ENCODE measurements at places on chromosomes 12 and 14. TPM values are rescaled to one million over a fixed set of nuclear protein-coding genes. Genes with fewer than 3 reads are reported as not detected.

Gene KRT75
- total RNA-seq = not detected

Gene ERP27
- not detected for total RNA-seq

Gene ARG2
- total RNA-seq = 1.8 TPM

Gene IL26
- total RNA-seq = not detected

Gene SETD1B
- total RNA-seq = 4.7 TPM

Gene HELB
- total RNA-seq = 3.3 TPM

Gene TAS2R19
- 5.5 TPM for total RNA-seq

Gene PTGDR
- total RNA-seq = 0.20 TPM

Gene TROAP
- 18.8 TPM for total RNA-seq

Gene TAS2R14
- total RNA-seq = 3.7 TPM

Gene PMEL
- total RNA-seq = 0.78 TPM

Gene ESR2
- not detected for total RNA-seq

Gene GCN1
- total RNA-seq = 153 TPM

Gene SPATA7
- total RNA-seq = 16.9 TPM

Gene SLC5A8
- not detected for total RNA-seq

Gene HOMEZ
- 7.7 TPM for total RNA-seq

Gene ABHD4
- total RNA-seq = 12.1 TPM

Gene IAPP
- not detected for total RNA-seq

Gene VRTN
- total RNA-seq = not detected

Gene PZP
- total RNA-seq = not detected

Gene KCNA1
- total RNA-seq = 1.8 TPM

Gene CPM
- 19.8 TPM for total RNA-seq

Gene OR4Q2
- not detected for total RNA-seq

Gene OR6C2
- not detected for total RNA-seq

Gene IFNG-AS1
- not detected for total RNA-seq

Gene ZDHHC22
- not detected for total RNA-seq

Gene PRR13
- 61.2 TPM for total RNA-seq

Gene SRRM4
- not detected for total RNA-seq

Gene SYCP3
- total RNA-seq = 0.39 TPM

Gene TSPAN8
- not detected for total RNA-seq

Gene CLEC1A
- not detected for total RNA-seq

Gene PPP4R4
- 0.37 TPM for total RNA-seq

Gene TMEM233
- total RNA-seq = 4.8 TPM

Gene DDN
- total RNA-seq = under 0.01 TPM

Gene CIT
- total RNA-seq = 56.9 TPM

Gene TBX3
- total RNA-seq = 79.4 TPM

Measured in subcutaneous preadipocyte (primary cell).